ENCODE measurements at places on chromosomes 3 and 15.

DNA sequence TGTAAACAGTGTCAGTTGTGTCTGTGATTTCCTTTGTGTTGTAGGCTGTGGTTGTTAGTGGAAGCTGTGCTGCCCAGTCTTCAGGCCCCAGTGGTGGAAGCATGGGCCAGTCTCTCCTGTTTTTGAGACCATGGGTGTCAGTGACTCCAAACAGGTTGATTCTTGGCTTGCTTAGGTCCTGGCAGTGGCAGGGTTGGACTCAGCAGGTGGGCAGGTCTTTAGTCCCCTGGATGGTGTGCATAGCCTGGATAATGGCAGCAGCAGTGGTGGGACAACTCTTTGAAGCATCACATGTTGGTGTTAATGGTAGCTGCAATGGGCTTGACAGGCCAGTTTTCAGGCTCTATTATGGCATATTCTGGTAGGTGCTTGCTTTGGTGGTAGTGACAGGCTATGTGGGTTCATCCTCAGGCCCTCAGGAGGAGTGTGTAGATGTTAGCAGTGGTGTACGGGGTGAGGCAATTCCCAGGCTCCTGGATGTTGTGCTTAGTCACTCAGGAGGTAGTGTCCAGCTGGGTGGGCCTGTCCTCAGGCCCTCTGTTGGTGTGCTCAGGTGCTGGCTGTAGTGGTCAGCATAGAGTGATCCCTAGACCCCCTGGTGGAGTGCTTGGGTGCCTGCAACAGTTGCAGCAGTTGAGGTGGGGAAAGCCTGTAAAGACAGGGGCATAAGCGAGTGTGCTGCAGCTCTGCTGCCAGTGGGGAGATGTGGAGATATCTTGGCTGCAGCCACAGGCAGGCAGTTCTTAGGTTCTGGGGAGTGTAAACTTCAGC is 596.7 kb downstream of the PDCD6IP start:
- H3K36me3 ChIP-seq: no peaks in the 10 kb centered on the region
- no peak for DNase-seq
- H3K27ac ChIP-seq: peak overlapping the region; percentile 41
- H3K4me3 ChIP-seq: no peak overlapping the region

DNA sequence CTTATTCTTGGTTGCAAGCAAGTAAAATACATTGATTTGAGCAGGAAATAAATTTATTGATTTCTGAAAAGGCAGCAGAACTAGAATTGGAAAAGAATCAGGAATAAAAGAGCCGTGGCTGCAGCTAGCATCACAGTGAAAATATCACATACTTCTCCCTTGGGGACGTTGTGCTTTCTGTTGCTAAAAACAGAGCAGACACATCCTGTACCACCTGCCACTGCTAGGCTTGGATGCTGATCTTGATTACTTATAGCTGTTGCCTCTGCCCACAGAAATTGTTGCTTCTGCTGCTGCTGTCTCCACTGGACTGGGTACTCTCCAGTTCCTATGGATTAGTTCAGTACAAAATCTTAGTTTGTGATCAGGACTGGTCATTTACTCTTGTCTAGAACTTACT is 283.8 kb downstream of the C3orf38 start:
- peak overlapping the region; percentile 91 for H3K27ac ChIP-seq
- no peaks in the 10 kb centered on the region for H3K36me3 ChIP-seq
- peaks cover 20% of the 10 kb centered on the region for H3K4me1 ChIP-seq
- peaks cover 2% of the 10 kb centered on the region for H3K27me3 ChIP-seq
- H3K4me3 ChIP-seq: peak overlapping the region; percentile 72

GRCh38 chr3:135192929-135193328 is 397.9 kb downstream of the EPHB1 start:
- no peaks in the 10 kb centered on the region for H3K36me3 ChIP-seq
- DNase-seq: no peak
- H3K27me3 ChIP-seq: no peaks in the 10 kb centered on the region
- no peak overlapping the region for H3K27ac ChIP-seq
- no peaks in the 10 kb centered on the region for H3K4me1 ChIP-seq

DNA sequence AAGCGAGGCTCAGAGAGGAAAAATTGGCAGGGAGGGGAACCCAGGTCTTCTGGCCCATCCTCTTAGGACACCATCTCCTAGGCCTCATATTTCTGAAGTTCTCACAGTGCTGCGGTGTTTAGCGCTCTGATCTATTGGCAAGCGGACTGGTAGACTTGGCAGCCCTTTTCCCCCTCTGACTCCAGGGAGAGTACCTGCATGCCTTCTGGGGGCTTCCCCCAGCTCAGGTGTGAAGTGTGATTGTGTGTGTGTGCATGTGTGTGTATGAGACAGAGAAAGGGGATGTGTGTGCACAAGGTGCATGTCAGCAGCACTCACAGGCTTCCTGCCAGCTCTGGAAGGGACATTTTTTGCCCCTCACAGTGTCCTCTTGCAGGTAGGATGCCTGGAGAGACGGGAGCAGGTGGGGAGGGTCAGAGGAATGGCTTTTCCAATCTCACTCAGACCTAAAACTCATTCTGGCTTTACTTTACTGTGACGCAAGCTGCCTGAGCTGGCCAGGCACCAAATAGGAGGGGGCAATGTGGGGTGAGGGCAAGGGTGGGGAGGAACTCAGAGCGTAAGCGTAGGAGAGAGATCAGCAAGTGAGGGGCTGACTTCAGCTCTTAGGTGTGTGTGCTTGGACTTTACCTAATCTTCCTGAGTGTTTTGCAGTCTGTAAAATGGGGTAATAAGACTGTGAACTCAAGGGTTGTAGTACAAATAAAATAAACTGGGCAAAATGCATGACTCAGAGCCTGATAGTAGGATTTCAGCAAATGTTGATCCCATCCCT is 4.0 kb upstream of the IL17RE start:
- H3K36me3 ChIP-seq: no peaks in the 10 kb centered on the region
- H3K4me1 ChIP-seq: peaks cover 2% of the 10 kb centered on the region
- H3K27me3 ChIP-seq: peaks cover 7% of the 10 kb centered on the region
- H3K4me3 ChIP-seq: peak overlapping the region; percentile 23
- DNase-seq: no peak

DNA sequence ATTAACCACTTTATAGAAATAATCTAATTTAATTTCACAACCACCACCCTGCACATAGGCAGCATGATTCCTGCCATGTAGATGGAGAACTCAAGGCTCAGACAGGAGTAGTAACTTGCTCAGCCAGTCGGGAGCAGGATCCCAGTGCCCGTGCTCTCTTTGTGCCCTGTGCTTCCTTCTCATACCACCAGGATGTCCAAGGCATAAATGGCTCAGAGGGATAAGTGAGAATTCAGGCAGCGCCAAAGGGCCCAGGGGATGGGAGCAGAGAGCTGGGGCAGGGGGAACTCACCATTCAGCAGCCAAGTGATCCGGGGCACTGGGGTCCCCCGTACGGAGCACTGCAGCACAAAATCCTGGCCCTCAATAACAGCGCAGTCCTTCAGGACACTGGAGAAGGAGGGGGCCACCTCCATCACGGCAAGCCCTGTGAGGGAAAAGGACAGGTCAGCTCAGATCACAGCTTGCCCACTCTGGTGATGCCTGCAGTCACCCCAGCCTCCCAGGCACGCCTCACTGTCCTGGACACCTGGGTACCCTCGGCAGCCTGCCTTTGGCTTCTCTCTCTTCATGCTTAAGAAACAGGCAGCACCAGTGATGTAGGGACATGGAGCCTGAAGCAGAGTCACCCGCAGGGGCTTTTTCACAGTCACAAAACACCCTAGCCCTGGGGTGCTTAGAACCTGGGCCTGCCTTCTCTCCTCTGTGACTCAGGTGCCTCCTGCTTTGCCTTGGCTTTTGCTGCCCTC is 141.0 kb upstream of the HACD2 start:
- H3K27ac ChIP-seq: no peak overlapping the region
- DNase-seq: no peak
- peaks cover 2% of the 10 kb centered on the region for H3K27me3 ChIP-seq
- H3K36me3 ChIP-seq: no peaks in the 10 kb centered on the region

DNA sequence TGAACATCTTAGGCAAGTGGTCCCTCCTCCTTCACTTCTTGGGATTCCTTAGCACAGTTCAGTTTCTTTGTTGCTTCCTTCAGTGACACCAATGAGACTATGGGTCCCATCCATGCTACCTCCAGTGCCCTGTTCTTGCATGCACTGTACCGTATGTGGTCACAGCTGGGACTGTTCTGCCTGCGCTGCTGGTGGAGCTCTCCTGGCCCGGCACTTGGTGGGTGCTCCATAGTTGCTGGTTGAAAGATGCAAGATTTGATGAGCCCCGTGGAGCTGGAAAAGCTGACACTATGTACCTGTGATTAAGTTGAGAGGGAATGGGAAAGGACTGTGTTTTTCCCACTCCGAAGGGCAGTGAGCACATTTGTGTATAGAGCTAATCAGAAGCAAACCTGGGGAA is 397.8 kb downstream of the LRTM1 start:
- H3K36me3 ChIP-seq: no peaks in the 10 kb centered on the region
- H3K27me3 ChIP-seq: peaks cover 2% of the 10 kb centered on the region
- no peaks in the 10 kb centered on the region for H3K4me1 ChIP-seq
- H3K4me3 ChIP-seq: no peak overlapping the region

DNA sequence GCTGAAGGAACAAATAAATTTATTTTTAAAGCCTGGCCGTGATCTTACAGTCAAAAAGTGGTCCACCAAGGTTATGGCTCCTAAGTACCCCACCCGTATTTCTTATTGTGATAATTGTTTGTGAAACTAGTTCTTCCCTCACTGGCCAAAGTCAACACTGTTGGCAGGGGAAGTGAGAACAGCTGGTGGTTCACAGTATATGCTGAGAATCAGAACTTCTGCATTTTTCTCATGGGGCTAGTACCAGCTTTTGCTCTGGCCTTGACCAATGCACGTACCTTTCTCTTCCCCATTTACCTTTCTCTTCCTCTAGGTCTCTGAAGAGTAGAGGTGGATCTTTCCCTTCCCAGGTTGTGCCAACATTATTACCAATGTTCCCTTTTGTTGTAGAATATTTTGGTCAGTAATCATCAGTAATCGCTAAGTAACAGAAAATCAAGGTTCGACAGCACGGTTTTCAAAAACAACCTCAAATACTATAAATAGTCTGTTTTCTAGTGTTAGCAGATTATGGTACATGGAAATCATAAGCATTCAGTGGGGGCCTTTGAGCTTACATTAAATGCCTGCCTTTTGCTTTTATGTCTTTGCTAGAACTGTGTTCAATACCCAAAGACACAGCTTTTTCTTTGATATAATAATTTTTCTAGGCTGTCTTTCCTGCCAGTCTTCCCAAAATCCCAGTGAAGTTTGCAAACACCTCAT is 268.0 kb downstream of the LPP start:
- no peak for DNase-seq
- H3K27me3 ChIP-seq: no peaks in the 10 kb centered on the region
- no peaks in the 10 kb centered on the region for H3K4me1 ChIP-seq
- no peak overlapping the region for H3K4me3 ChIP-seq
- no peak overlapping the region for H3K27ac ChIP-seq

DNA sequence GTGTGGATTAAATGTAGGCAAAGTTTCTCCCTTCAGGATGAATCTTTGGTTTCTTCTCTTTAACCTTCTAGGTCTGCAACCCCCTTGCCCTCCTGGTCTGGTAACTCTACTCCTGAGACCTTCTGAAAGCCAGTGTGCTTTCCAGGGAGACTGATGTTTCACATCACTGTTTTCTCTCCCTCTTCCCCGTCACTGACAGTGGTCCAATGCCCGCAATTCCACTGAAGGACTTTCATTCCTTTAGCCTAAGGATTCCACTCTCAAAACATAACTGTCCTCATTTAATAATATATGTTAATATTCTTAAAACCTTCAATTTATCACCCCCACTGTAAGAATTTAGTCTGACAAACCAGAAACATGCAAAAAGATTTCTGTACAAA is 101.5 kb upstream of the CPNE4 start:
- H3K27ac ChIP-seq: no peak overlapping the region
- H3K36me3 ChIP-seq: no peaks in the 10 kb centered on the region
- DNase-seq: no peak
- H3K4me3 ChIP-seq: no peak overlapping the region
